ENCODE measurements at places on chromosomes 6 and 20.
A peak's percentile ranks its signal among the peaks of the same experiment; 100 is the strongest.

DNA sequence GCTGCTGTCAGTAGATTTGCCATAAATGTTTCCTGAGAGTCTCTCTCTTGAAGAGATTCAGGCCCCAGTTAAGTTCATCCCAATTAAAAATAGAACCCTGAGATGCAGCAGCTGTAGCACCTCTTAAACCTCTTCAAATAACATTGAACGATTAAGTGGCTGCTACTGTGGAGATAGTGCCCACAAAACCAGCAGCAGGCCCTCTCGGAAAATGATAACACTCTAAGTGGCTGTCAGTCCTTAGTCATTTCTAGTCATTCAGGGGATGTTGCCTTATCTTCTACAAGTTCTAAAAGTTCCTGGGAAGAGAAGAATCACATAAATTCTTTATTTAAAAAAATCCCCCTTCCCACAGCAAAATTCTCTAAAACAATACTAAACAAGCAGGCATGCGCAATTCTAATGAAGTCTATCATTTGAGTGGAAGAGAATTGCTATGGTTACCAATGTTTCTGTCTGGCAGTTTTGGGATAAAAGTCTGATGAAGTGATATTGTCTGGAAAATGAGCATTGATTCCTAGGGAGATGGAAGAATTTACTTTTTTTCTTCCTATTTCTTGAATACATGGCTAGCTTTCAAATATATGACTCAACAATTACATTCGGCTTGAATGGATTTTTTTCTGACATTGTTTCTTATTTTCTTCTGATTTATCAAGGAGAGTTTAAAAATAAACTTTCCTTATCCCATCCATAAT is 131.9 kb downstream of the TRMT11 start:
- no peak for DNase-seq

DNA sequence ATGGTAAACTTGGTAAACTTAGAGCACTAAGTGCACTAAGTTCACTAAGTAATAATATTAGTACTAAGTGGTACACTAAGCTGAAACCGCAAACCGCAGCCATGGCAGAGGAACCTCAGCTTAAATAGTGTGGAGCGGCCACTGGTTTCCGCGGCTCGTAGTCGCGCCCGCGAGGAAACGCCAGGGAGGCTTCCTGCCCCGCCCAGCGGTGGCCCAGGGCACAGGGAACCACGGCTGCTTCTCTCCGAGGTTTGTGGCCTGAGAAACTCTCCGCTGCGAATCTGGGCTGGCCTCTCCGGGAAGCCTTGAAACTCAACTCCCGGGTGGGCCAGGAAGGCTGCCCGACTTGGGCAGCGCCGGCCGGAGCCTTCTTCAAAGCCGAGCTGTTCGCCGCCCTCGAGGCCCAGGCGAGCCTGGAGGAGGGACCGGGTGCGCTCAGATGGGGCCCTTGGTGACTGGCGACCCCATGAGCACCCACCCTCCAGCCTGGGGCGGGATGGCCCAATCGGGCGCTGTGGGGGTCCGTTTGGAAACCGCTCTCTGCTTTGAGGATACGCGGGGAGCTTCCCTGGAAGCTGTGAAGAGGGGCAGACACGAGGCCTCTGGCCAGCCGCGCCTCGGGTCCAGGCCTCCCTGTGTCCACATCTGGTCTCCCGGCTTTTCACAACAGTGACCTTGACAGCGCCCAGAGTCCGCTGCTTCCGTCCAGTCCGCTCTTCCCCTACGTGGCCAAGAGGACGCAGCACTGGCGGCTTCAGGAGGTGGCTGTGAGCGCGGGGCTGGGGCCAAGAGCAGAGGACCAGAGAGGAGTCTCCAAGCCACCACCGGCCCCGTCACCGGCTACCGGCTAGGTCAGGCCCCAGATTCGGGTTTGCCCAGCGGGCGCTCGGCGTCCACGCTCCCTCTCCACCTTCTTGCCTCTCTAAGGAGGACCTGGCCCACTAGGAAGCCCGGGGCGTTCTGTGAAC is 25.4 kb upstream of the HLA-E start:
- DNase-seq = no peak

GRCh38 chr6:118551063-118552053 is 3.3 kb downstream of the PLN start:
- no peak for DNase-seq

DNA sequence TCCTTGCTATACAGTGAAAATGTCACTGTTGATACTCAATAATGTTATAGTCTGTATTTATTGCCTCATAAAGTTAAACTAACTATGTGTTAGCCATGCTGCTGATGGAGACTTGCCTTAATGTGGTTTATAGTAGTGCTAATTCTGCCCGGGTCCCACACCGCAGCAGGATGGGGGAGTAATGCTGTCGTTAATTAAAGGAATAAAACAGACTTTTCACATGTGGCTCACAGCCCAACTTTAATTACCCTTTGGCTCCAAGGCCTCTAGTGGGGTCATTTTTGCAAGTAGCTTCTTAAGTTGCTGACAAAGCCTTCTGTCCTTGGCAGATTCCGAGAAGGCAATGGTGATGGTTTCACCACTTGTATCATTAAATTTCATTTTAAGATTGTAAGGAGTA is 634.3 kb downstream of the TBC1D32 start:
- DNase-seq = no peak

DNA sequence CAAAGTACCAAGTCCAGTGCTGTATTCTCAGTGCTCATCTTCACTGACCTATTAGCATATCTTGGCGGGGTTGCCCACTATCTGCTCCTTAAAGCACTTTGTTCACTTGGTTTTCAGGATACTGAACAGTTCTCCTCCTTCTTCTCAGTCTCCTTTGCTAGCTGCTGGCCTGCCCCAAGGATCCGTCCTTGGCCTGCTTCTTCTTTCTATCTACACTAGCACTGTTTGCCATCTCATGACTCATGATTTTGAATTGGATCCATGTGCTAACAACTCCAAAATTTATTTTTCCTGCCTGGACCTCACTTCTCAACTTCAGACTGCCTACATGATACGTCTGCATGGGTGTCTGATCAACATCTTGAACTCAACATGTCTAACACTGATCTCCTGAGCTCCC is 15.5 kb downstream of the TPD52L1 start:
- no peak for DNase-seq

GRCh38 chr6:112216662-112217551 is 37.5 kb downstream of the LAMA4 start:
- DNase-seq = no peak

DNA sequence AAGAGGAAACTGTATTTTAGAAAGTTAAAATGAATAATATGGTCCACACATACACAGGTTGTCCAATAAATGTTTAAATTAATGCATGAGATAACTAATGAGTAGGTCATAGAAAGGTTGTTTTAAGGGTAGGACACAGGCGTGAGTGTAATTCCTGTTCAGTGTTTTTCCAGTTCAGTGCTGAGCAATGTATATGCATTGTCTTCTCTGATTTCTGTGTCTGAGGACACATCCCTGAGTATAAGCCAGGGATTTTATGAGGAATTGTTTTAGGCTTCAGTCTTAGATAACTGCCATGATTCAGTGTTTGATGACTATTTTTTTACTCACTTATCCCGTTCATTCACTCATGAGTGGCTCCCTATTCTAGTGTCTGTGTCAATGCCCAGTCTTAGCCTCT is 298.5 kb upstream of the TBX18 start:
- no peak for DNase-seq

DNA sequence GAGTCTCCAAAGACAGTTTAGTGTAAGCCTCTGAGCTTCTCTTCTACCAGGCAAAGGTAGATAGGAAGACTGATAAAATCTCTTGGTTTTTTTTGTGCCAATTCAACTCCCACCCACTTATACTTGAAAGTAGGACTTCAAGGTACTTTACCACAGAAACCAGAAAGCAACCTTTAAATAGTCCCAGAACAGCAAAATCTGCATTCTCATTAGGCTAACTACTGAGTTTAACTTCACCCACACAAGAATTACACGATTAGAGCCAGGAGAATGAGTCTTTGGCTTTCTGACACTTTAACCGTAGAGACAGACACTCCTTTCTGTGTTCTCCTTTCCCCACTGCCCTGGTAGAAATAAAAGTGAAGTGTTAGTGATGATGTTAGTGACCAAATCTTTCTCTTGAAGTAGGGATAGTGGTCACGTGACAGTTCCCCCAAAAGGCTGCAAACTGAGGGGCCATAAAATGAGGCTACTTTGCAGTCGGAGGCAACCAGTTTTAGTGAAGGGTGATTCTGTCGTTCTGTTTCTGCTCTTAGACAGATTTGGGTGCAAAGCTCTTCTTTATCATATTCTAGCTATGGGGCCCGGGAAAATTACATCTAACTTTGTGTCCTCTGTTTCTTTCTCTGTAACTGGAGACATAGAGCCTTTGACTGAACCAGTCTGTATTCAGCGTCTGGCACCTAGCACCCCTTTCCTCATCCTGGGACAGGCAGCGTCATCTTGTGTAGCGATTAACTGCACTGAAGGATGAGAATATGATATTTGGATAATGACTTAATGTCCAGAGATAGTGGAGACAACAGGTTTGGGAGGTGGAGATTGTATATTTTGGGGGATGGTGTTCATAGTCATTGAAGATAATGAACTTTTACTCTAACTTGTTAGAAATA is 206.4 kb upstream of the CITED2 start:
- no peak for DNase-seq

DNA sequence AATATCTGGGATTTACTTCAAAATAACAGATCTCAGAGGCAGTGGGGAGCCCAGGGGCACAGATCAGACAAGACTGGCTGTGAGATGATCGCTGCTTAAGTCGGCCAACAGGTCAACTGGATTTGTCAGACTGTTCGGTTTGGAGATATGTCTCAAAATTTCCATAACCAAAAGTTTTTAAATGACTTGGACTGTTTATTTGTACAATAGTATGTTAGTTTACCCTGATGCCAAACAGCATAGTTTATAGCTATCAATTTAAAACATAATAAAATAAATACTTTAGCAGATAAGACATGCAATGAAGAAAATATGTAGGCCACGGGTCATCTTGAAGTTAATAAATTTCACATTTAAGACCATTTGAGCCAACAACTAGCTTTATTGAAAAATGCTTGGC is 126.7 kb downstream of the IRF4 start:
- no peak for DNase-seq

- no peak for DNase-seq
These were observed 674.5 kb downstream of the PRKN start for GRCh38 chr6:162053084-162053483.

GRCh38 chr20:10356628-10357027 is 77.4 kb downstream of the MKKS start:
- no peak for DNase-seq

DNA sequence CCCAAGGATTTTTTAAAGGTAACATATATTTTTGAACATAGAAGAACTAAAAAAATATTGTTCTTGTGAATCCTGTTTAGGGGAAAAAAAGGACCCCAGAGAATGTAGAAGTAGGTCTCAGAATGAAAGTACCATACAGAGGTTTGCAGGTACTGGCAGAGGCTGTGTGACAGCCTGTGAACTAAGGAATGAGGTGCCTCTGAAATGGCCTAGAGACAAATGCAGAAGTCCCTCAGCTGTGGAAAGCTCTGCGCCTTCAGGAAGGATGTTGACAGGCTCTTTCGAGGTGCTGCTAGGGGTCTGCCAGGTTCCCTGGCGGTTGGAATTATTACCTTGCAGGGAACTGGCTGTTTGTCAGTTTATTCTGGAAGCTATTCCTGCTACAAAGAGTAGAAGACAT is 8.6 kb upstream of the TUBB2B start:
- DNase-seq = no peak

GRCh38 chr6:18509871-18510643 is 122.9 kb downstream of the RNF144B start:
- DNase-seq = no peak

GRCh38 chr6:40743690-40744446 is 156.7 kb upstream of the LRFN2 start:
- no peak for DNase-seq

DNA sequence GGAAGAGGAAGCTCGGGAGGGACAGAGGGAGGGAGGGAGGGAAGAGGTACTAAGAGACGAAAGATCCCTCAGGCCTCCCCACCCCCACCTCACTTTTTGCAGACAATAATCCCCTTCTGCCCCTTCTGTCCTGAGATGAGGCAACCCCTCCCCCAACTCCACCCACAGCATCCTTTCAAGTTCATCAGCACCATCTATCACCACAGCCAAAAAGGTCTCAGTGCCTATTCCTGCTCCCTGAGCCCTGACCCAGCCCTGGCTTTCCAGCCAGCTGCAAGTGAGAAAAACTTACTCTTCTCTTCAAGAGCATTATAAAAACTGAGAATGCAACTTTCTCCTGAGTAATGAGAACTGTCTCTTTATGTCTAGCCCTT is 133.2 kb upstream of the LRFN2 start:
- DNase-seq = no peak

DNA sequence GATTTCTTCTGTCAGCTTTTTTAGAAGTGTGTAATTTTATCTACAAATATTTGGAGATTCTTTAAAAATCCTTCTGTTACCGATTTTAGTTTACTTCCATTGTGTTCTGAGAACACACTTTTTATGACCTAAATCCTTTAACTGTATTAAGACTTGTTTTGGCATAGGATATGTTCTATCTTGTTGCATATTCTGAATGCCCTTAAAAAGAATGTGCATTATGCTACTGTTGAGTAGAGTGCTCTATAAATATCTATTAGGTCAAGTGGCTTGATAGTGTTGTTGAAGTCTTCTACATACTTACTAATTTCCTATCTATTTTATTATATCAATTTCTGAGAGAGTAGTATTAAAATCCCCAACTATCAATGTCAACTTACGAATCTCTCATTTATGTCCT is 502.2 kb downstream of the MAFB start:
- DNase-seq = no peak

DNA sequence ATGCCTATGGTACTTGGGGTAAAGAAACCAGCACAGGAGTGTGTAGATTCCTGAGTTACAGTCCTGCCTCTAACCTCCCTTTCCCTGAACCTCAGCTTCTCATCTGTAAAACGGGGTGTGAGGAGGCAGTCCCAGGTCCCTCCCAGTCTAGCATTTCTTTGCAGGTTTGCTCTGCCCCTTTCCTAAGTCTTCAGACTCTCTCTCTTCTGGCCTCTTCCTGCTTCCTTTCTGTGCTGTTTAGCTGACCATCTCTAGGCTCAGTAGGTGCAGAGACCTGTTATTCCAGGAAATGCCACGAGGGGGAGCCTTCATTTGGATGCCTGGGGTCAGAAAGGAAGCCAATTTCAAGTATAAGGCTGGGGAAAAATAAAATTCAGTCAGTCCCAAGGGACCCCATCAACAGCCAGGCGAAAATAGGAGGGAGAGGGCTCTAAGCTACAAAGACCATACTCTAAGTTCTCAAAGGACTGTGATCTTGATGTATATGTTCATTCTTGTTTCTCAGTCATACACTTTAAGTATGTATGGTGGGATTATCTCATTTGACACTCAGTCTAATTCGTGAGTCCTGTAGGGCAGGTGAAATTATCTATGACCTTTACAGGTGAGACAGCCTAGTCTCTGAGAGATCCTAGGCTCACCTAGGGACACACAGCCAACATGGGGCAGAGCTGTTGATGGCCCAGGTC is 89.1 kb downstream of the NCR2 start:
- peak; percentile 63 for DNase-seq

GRCh38 chr6:93343476-93343875 is 75.9 kb downstream of the EPHA7 start:
- DNase-seq = no peak

GRCh38 chr20:56903858-56904257 is 274.8 kb downstream of the TFAP2C start:
- DNase-seq = no peak

Measured in stimulated activated CD4-positive, alpha-beta T cell treated with anti-CD3 and anti-CD28 coated beads, Interleukin-15, amount 100 ng/mL, for 1 hour (primary cell).